ENCODE measurements at places on chromosomes 11 and 22. TPM values are rescaled to one million over a fixed set of nuclear protein-coding genes. Genes with fewer than 3 reads are reported as not detected.

GRCh38 chr11:35116245-35116644 is 22.7 kb upstream of the CD44 start:
- DNase-seq, result peak; percentile 14
- H3K36me3 ChIP-seq, result no peaks in the 10 kb centered on the region
- H3K4me3 ChIP-seq, result no peak overlapping the region
- H3K4me1 ChIP-seq, result peaks cover 11% of the 10 kb centered on the region

- H3K36me3 ChIP-seq, result no peaks in the 10 kb centered on the region
- peaks cover 36% of the 10 kb centered on the region for H3K4me1 ChIP-seq
- H3K27me3 ChIP-seq, result no peaks in the 10 kb centered on the region
Measured at GRCh38 chr22:30424534-30425326, 838 bp upstream of the MTFP1 start.

Gene OR5AN1
- total RNA-seq, result not detected

DNA sequence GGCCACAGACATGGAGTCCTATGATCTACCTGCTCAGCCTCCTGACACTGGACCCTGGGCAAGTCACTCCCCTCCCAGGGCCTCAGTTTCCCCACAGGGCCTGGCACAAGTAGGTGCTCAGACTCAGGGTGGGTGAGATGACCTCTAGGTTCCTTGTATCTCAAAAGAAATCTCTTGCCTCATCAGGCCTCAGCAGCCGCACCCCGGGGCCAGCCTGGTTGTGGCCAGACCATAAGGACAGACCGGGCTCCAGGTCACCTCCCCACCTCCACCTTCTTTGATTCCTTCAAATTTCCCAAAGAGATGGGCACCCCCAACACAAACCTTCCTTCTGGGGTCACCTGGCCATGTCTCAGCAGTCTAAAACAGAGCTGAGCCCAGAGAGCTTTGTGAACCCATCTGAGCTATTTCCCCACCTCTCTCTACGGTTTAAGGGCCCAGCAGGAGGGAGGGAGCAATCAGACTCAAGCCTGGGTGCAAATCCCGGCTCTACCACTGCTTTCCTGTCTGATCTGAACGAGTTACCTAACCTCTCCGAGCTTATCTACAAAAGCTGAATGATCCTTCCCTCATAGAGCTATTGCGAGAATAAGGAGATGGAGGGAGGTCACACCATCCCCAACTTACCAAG is 2.5 kb upstream of the APOL4 start:
- H3K36me3 ChIP-seq, result no peaks in the 10 kb centered on the region
- H3K4me1 ChIP-seq, result 0 out of 2 replicates have a peak, but pooled peaks cover 4% of the 10 kb centered on the region
- no peaks in the 10 kb centered on the region for H3K27me3 ChIP-seq
- no peak overlapping the region for H3K27ac ChIP-seq

- H3K4me3 ChIP-seq, result no peak overlapping the region
- no peak for DNase-seq
- no peak overlapping the region for H3K27ac ChIP-seq
- no peaks in the 10 kb centered on the region for H3K36me3 ChIP-seq
- no peaks in the 10 kb centered on the region for H3K4me1 ChIP-seq
Measured at GRCh38 chr11:94111660-94112059, 17.0 kb upstream of the PANX1 start.

Gene RAG2
- total RNA-seq, result not detected

Gene ANO9
- not detected for total RNA-seq

GRCh38 chr11:60563553-60564235 is 48.5 kb downstream of the MS4A13 start:
- no peak for DNase-seq
- no peaks in the 10 kb centered on the region for H3K4me1 ChIP-seq
- H3K27me3 ChIP-seq, result no peaks in the 10 kb centered on the region
- no peak overlapping the region for H3K4me3 ChIP-seq

DNA sequence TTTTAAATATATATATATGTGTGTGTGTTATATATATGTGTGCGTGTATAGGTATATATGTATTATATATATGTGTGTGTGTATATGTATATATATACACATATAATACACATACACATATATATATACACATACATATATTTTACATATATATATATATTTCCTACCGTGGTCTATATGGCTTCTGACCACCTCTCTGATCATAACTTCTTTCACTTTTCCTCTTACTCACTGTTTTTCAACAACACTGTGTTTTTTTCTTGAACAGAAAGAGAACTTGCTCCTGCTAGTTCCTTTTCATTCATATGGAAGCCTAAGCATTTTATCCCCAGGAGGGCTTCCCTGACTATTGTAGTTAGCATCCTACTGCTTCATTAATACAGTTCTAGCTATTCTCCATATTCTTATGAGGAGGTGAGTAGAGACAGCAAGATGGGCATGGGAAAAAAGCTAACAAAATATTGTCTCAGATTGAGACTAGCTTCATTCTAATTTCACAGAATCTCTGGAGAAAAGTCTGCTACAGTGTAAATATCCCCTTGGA is 38.5 kb upstream of the CTSC start:
- peaks cover 8% of the 10 kb centered on the region for H3K4me1 ChIP-seq
- H3K36me3 ChIP-seq, result no peaks in the 10 kb centered on the region
- no peak overlapping the region for H3K4me3 ChIP-seq
- H3K27me3 ChIP-seq, result no peaks in the 10 kb centered on the region

Gene NPTXR
- total RNA-seq, result 2.7 TPM

- H3K36me3 ChIP-seq, result no peaks in the 10 kb centered on the region
- peaks cover 19% of the 10 kb centered on the region for H3K27me3 ChIP-seq
- no peak for DNase-seq
Measured at GRCh38 chr22:39110631-39111561, 13.9 kb downstream of the APOBEC3H start.

Gene TPBGL
- not detected for total RNA-seq

Gene SEPTIN3
- not detected for total RNA-seq

GRCh38 chr11:14012846-14013245 is 50.3 kb downstream of the SPON1 start:
- no peaks in the 10 kb centered on the region for H3K36me3 ChIP-seq
- H3K27ac ChIP-seq, result no peak overlapping the region
- peak; percentile 68 for DNase-seq
- H3K4me1 ChIP-seq, result peaks cover 17% of the 10 kb centered on the region
- H3K27me3 ChIP-seq, result no peaks in the 10 kb centered on the region

DNA sequence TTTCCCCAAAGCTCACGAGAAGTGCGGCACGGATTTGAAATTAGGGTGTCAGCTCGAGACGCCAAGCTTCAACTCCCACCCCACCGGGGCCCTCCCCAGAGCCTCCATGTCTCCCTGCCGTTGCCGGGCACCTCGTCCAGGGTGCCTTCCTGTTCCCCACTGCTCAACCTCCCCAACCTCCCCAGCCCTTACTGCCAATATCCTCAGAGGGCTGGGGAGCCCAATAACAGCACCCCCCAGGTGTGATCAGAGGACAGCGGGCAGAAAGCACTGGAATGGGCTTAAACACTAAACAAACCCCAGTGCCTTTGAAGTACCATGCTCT is 1336.4 kb downstream of the TBC1D22A start:
- DNase-seq, result no peak
- H3K4me1 ChIP-seq, result no peaks in the 10 kb centered on the region
- no peaks in the 10 kb centered on the region for H3K27me3 ChIP-seq
- no peak overlapping the region for H3K4me3 ChIP-seq
- H3K27ac ChIP-seq, result no peak overlapping the region

- no peak overlapping the region for H3K4me3 ChIP-seq
- DNase-seq, result peak; percentile 94
- H3K36me3 ChIP-seq, result no peaks in the 10 kb centered on the region
- no peaks in the 10 kb centered on the region for H3K27me3 ChIP-seq
Measured at GRCh38 chr11:132576706-132577105, 955.6 kb downstream of the OPCML start.

- no peaks in the 10 kb centered on the region for H3K36me3 ChIP-seq
- peak overlapping the region; percentile 61 for H3K4me3 ChIP-seq
- peak overlapping the region; percentile 91 for H3K27ac ChIP-seq
- no peaks in the 10 kb centered on the region for H3K27me3 ChIP-seq
Measured at GRCh38 chr11:72439455-72439854, 5.1 kb upstream of the CLPB start.

Gene LRRC51
- 7.8 TPM for total RNA-seq

DNA sequence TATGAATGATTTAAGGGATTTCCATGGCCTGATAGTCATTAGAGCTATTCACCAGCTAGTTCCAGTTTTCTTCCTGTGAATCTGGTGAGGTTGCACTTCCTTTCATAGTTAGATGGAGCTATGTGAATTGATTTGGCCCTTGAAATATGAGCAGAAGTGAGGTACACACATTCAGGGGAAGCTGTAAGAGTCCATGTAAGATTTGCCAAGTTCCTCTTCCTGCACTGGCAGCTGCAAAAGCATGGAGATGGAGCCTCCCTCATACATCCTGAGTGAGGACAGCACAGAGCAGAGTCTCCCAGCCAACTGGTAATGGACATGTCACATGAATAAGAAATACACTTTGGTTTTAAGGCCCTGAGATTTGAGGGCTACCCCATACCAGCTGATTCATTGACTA is 111.7 kb downstream of the CD44 start:
- no peaks in the 10 kb centered on the region for H3K36me3 ChIP-seq
- H3K27ac ChIP-seq, result no peak overlapping the region
- DNase-seq, result no peak
- peaks cover 38% of the 10 kb centered on the region for H3K4me1 ChIP-seq
- no peaks in the 10 kb centered on the region for H3K27me3 ChIP-seq

Gene RIMBP3C
- total RNA-seq, result 0.22 TPM

DNA sequence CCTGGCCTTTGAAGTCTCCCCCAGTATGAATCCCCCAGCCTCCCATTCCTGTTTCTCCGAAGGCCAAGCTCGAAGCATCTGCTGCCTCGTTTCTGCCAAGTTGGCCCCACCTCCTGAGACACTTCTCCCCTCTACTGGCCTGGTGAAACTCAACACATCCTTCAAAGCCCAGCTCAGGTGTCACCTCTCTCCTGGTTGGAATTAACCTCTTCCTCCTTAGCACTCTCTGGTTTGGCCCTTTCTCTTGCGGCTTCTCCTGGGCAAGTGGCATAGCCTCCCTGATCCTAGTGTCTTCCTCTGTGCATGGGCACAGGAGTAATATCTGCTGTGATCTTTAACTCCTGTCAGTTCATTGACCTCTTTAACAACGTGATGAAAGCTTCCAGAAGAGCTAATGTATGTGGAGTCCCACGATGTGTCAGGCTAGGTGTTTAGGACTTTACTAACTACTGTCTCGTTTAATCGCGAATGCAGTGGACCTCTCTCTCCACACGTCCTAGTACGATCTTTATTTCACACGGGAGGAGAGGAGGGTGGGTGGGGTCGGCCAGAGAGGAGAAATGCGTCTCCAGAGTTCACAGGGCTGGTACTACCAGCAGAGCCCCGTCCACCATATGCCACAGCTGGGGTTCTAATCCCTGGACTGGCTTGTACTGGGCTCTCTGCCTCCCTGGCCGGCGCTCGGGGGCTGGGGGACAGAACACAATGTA is 826 bp upstream of the PTPRJ start:
- no peaks in the 10 kb centered on the region for H3K27me3 ChIP-seq
- H3K36me3 ChIP-seq, result no peaks in the 10 kb centered on the region
- no peak overlapping the region for H3K27ac ChIP-seq
- H3K4me1 ChIP-seq, result peaks cover 37% of the 10 kb centered on the region
- no peak for DNase-seq
- H3K4me3 ChIP-seq, result peak overlapping the region; percentile 81

- peak overlapping the region; percentile 51 for H3K4me3 ChIP-seq
- H3K27ac ChIP-seq, result peak overlapping the region; percentile 82
- peaks cover 22% of the 10 kb centered on the region for H3K4me1 ChIP-seq
- DNase-seq, result peak; percentile 95
- no peaks in the 10 kb centered on the region for H3K27me3 ChIP-seq
Measured at GRCh38 chr11:121810291-121810690, 305.7 kb downstream of the BLID start.

DNA sequence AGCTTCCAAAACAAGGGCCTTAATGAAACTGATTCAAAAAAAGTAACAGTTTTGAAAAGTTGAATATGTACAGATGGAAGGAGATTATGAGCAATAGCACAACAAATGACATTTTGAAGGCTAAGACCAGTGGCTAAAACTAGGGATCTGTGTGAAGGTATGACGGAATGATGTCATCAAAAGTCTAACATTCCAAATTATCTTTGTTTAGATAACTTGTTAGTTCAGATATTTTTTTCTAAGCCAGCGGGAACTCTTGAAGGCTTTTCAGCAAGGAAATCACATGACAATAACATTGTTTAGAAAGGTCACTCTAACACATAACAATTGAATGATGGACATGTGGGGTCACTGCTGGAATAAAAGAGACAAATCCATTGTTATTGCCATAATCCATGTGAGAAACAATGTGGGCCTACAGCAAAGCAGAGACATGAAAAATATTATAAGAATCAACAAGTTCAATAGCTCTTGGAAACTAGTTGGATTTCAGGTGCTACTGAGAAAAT is 260.5 kb downstream of the CASP12 start:
- no peak overlapping the region for H3K27ac ChIP-seq
- H3K4me1 ChIP-seq, result no peaks in the 10 kb centered on the region
- no peaks in the 10 kb centered on the region for H3K36me3 ChIP-seq
- no peaks in the 10 kb centered on the region for H3K27me3 ChIP-seq

GRCh38 chr11:70628855-70629844 is 230.8 kb downstream of the CTTN start:
- no peak overlapping the region for H3K27ac ChIP-seq
- no peak overlapping the region for H3K4me3 ChIP-seq
- no peaks in the 10 kb centered on the region for H3K4me1 ChIP-seq

- no peak overlapping the region for H3K4me3 ChIP-seq
- H3K4me1 ChIP-seq, result peaks cover 9% of the 10 kb centered on the region
- DNase-seq, result peak; percentile 59
- H3K36me3 ChIP-seq, result no peaks in the 10 kb centered on the region
Measured at GRCh38 chr11:71244116-71244810, 8.1 kb downstream of the SHANK2 start.

Gene MYRF
- total RNA-seq, result not detected

- no peak overlapping the region for H3K4me3 ChIP-seq
- peaks cover 10% of the 10 kb centered on the region for H3K4me1 ChIP-seq
- H3K27me3 ChIP-seq, result no peaks in the 10 kb centered on the region
- no peak overlapping the region for H3K27ac ChIP-seq
Measured at GRCh38 chr22:27834364-27835185, 33.0 kb upstream of the MN1 start.

DNA sequence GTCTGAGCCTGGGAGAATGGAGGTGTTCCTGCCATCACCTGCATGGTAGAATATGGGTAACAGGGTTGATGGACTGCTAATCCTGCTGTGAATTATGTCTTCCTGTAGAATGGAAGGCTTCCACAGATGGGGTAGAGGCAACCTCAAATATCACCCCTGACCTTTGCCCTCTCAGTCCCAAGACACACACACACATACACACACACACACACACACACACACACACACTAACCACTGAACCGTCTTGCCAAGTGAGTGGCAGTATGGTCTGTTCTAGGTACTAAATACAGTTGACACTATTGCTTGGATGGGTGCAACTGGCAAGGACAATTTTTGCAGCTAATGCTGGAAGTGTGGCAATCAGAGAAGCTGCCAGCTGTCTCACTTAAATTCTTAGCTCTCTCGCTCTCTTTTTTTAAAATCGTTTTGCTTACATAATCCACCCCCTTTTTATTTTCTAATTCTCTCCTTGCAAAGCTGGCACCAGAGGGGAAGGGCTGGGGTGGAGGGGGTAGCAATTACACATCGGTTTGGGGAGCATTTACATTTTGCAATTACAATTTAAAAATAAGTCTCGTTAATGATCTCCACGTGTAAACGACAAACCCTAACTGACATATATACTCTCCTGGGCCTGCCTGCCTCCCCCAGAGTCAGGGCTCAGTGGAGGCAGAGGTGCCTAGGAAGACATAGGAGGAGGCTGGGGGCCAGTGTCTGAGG is 162.6 kb downstream of the FEZ1 start:
- H3K27me3 ChIP-seq, result no peaks in the 10 kb centered on the region
- H3K4me3 ChIP-seq, result no peak overlapping the region
- no peak for DNase-seq
- peaks cover 9% of the 10 kb centered on the region for H3K4me1 ChIP-seq
- no peak overlapping the region for H3K27ac ChIP-seq

Data from GM23248 (cell line).